Eye (tissue), 1 donor: ENCODE measurements at places on chromosomes 6 and 20.

DNA sequence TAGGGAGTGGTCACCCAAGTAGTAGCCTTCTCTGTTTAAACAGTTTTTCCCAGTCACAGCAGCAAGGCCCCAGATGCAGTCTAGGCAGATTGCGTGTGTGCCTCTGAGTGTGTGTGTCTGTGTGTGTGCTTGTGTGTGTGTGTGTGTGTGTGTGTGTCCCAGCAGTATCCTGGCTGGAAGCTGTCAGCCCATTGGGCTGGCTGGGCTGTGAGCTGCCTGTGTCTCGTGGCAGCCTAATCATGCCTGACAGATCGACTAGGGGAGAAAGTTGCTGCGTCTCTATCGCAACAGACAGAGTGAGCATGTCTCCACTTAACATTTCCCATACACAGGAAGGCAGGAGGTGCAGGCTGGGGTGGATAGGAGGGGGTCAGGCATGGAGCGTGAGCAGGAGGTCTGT lies 42.9 kb upstream of the LRFN2 start:
- DNase-seq = peak; percentile 78

- DNase-seq = no peak
Measured at GRCh38 chr6:21754891-21755290, 161.3 kb downstream of the SOX4 start.

DNA sequence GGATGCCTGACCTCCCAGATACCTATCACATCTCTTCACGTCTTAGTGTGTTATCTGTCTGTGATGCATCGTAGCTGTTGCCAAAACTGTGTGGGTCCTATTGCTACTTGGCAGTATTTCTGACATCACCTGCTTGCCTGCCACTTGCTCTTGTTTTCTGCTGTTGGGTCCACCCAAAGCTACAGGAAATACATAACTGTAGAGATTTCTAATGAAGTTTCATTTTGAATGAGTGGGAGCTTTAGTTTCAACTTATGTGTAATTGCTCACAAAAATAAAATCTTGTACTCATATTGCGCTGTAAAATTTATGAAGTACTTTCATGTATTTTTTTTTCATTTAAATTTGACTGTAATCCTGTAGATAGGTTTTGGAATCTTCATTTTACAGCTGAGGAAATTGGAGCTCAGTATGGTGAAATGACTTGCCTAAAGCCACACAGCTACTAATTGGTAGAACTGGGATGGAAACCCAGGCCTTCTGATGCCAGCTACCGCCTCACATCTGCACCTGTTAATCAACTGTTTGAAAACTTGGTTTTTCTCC lies 113.6 kb upstream of the MAN1A1 start:
- no peak for DNase-seq

DNA sequence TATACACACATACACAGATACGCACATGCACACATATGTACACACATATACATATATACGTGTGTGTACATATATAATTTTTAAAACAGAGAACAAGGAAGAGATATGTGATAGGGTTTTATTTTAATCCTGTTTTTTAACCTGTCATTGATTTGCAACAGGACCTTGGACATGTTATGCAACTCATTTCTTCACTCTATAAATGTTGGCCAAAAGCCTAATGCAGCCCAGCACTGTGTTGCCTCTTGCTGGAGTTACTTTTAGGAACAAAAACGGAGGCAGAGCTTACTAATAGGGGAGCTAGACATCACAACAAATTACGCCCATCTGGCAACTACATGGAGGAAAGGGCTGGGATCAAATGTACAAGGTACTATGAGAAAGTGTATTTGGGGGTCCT lies 179.9 kb upstream of the TAB2 start:
- no peak for DNase-seq

- no peak for DNase-seq
Measured at GRCh38 chr6:36692220-36692619, 5.4 kb upstream of the RAB44 start.

- no peak for DNase-seq
Measured at GRCh38 chr6:122890250-122890649, 101.2 kb downstream of the SMPDL3A start.

GRCh38 chr6:89508755-89509563 lies 76.0 kb downstream of the ANKRD6 start:
- peak; percentile 36 for DNase-seq

DNA sequence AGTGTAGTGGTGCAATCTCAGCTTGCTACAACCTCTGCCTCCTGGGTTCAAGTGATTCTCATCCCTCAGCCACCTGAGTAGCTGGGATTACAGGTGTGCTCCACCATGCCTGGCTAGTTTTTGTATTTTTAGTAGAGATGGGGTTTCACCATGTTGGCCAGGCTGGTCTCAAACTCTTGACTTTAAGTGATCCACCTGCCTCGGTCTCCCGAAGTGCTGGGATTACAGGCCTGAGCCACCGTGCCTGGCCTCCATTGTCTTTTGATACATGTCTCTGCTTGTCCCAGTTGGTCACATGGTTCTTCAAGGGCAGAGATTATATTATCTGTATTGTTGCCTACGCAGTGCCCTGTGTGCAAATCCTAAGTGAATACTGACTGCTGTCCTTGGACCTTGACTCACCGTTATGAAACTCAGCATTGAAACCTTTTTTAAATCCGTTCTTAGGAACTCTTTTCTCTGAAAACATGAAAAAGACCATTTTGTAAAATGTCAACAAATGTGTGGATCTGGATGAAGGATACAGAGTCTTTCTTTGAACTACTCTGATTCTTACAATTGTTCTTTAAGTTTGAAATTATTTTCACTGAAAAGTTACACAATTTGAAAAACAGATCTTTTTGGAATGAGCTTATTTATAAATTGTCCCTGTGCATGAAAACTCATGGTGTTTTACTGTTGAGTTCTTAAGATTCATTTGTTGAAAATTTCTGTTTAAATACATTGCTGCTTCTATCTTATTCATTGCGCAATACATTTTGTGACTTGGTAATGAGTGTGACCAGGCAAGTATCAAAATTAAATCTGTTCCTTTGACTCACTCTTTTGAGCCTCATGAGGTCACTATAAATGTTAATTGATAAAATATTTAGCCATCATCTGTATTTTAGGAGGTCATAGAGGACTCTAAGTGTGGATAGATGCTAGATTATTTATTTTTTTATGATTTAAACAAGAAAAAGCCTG lies 293.5 kb downstream of the UTRN start:
- DNase-seq = no peak

DNA sequence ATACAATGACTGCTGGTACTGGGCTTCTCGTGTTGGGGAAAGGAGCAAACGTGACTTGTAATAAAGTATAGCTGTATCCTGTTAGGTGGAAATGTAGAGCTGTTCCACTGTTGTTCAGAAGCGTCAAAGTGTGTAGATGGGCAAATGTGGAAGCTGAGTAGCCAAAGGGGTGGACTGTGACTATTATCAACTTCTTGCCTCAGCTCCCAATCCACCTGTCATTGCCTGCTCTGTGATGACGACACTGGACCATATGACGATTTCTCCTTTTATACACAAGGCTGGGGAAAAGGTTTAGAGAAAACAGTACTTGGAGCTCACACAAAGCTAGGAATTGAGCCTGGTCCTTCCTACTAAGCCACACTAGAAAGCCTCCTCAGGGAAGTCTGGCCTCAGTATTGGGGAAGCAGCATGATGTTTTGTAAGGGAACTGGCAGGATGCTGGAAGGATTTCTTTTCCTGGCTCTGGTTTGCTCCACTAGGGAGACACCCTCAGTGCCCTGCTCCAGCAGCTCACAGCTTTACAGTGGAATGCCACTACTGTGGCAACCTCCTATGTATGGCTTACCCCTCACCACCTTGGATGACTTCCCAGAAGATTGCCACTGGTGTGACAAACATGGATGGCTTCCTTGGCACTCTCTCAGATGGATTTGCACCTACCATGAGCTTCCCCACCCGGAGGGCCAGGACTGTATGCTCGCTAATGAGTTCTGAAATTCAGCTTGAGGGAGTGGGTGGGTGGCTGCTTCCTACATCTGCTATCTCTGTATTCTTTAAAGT lies 20.0 kb downstream of the CD164 start:
- DNase-seq = no peak

DNA sequence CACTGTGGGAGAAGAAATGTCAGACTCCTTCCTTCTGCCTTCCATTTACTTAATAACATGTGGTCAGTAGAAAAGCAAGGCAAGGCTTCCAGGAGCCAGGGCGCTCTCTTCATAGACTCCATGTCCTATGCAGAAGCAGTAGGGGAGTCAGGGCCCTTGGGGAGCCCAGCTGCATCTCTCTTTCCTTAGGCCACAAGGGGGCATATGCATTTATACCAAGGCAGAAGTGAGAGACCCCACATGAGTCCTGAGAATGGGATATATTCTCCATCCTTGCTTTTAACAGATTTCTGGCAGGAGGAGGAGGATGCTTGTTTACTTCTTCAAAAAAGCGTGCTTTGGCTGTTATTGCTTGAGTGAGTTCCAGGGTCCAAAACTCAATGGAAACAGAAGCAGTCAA lies 198.5 kb downstream of the HIVEP2 start:
- peak; percentile 43 for DNase-seq

DNA sequence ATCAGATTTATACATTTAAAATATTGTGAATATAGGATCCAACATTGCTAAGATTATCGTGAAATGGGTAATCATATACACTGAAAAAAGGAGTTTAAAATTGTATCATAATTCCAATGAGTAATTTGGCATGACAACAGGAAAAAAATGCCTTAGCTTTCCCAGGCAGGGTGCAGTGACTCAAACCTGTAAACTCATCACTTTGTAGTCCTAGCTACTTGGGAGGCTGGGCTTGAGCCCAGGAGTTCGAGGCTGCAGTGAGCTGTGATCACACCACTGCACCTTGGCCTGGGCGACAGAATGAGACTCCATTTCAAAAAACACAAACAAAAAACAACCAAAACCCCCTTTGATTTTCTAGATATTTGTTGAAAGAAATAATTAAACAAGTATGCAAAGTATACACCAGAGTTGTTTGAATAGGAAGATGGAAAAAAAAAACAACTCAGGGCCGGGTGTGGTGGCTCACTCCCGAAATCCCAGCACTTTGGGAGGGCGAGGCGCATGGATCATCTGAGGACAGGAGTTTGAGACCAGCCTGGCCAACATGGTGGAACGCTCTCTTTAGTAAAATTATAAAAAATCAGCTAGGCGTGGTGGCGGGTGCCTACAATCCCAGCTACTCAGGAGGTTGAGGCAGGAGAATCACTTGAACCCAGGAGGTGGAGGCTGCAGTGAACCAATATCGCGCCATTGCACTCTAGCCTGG lies 98.7 kb downstream of the TRERF1 start:
- no peak for DNase-seq
